Esophagus squamous epithelium (tissue), 5 donors: ENCODE measurements at places on chromosomes 4 and X. TPM values are rescaled to one million over a fixed set of nuclear protein-coding genes. Genes with fewer than 3 reads are reported as not detected.

C4orf50 gene
- 0.04 TPM for total RNA-seq

GRCh38 chrX:46991664-46992063 lies 79.4 kb downstream of the JADE3 start:
- no peak for DNase-seq

DNA sequence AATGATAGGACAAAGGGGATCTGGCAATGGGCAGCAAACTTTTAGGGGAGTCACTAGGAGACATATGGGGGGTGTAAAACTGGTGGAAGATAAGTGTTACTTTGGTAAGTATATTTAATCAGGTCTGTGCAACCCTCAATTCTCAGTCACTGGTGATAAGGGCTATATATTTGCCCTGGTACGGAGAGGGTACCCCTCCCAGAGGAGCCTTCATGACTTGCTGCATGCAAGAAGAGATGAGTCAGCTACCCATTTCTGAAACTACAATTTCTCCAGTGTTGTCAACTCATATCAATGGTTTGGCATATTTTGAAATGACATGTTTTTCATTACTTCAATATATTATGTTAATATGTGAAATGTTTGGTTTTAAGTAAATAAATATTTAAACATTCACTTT lies 14.3 kb downstream of the SMARCAD1 start:
- DNase-seq, result no peak

TMEM150C gene
- 1.1 TPM for total RNA-seq

GRCh38 chrX:103309860-103310554 lies 783 bp downstream of the BEX2 start:
- DNase-seq, result no peak

DNA sequence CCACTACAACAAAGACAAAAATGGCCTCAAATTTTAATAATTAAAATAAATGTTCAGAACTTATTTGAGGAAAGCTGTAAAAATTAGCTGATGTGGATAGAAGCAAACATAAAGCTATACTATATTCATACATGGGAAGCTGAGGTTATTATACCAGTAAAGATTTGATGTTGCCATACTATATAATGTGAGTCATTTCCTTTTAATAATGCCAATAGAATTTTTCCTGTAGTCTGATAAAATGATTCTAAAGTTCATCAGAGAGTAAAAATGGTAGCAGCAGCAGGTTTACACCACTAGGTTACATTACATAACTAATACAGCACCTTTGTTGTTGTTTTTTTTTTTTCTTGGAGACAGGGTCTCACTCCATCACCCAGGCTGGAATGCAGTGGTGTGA lies 45.5 kb upstream of the CYP2U1 start:
- DNase-seq, result no peak
